ENCODE measurements at places on chromosomes 1 and 21.

- no peak for DNase-seq
Measured at GRCh38 chr1:28343405-28343804, 14.6 kb downstream of the MED18 start.

- no peak for DNase-seq
Measured at GRCh38 chr1:215631489-215631888, 64.4 kb downstream of the KCTD3 start.

GRCh38 chr1:167861664-167862381, 52.1 kb downstream of the ADCY10 start:
- no peak for DNase-seq

GRCh38 chr1:227779685-227780084, 35.8 kb upstream of the PRSS38 start:
- DNase-seq = no peak

DNA sequence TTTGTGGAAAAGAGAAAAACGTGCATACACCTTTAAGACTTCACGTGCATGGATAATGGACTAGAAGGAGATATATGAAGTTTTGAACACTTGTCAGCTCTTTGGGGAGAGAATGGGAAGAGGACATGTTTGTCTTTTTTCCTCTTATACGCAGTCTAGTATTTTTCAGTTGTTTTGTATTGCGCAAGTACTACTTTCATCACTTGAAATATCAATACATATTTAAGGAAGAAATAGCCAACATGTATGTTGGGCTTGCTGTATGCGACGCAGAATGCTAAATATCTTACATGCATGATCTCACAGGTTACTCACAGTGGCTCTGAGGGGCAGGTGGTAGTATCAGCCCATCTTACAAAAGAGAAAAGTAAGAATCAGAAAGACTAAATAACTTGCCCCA, 176.5 kb upstream of the RUNX1 start:
- no peak for DNase-seq

DNA sequence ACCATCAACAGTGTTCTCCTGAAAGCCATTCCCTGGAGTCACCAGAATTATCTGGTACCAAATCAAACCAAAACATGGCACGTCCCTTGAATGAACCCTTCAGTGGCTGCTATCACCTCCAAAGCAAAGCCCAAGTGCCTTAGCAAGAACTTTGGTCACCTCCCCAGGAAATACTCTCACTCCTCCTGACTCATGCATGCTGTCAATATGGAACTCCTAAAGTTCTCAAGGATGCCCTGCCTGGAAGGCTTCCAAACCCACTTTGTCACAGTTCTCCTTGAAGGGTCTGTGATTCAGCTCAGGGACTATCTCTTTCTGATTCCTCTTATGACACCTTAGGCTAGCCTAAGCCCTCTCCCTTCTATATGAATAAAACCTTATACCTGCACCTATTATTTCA, 146.1 kb upstream of the RUNX1 start:
- no peak for DNase-seq

- DNase-seq = no peak
Measured at GRCh38 chr1:112325504-112325903, 70.5 kb upstream of the CTTNBP2NL start.

GRCh38 chr21:38913120-38913892, 107.6 kb downstream of the ETS2 start:
- DNase-seq = no peak

GRCh38 chr1:87305151-87305550, 23.5 kb upstream of the LMO4 start:
- DNase-seq = no peak

- no peak for DNase-seq
Measured at GRCh38 chr21:26814386-26814785, 30.8 kb downstream of the ADAMTS1 start.

GRCh38 chr1:52706941-52707926, 9.1 kb upstream of the COA7 start:
- no peak for DNase-seq

GRCh38 chr1:203771901-203772301, 6.9 kb downstream of the LAX1 start:
- no peak for DNase-seq

- no peak for DNase-seq
Measured at GRCh38 chr1:45545553-45546310, 4.9 kb upstream of the AKR1A1 start.

DNA sequence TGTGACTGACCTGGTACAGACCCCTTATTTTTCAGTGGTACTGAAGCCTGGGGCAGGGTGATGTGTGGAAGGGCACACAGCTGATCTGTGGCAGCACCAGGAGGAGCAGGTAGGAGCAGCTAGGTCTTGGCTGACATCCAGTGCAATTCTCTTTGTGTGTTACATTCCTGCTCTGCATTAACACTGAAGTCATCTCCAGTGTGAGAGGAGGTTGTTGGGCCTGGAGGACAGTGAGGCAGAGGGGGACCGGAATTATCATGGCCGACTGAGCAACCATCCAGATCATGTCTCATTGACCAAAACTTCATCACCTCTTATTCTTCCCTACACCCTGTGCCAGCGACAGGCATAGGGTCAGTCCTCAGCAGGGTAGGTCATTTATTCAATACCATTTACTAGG, 1.5 kb downstream of the SLAMF8 start:
- DNase-seq = no peak

DNA sequence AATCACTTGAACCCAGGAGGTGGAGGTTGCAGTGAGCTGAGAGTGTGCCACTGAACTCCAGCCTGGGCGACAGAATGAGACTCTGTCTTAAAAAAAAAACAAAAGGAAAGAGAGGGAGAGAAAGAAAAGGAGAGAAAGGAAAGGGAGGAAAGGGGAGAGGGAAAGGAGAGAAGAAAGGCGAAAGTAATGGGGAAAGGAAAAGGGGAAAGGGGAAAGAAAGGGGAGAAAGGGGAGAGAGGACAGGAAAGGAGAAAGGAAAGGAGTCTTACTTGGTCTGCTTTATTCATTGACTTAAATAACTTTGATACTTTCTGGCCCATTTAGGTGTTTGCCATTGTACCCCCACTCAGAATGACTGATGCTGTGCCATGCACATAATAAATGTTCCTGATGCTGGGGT, 11.8 kb downstream of the NSUN4 start:
- DNase-seq = no peak

- no peak for DNase-seq
Measured at GRCh38 chr1:162463021-162463420, 34.6 kb upstream of the UHMK1 start.

GRCh38 chr1:178389441-178389840, 107.3 kb downstream of the CLEC20A start:
- DNase-seq = no peak

DNA sequence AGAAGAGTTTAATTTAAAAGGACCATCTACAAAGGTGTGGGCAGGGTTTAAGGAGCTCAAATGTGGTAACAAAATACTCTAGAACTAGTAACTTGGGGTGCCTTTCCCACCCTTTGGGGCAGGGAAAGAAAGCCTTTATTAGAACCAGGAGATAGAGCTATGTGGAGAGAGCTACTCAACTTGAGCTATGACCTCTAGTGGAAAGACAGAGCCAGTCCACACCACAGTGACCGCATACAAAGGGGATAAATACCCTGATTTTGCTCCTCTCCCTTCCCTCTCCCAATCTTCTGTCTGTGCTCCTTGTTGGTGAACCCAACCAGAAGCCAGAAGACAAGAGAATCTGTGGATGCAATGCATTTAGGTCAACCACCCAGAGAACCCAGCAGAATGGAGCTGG, 54.4 kb upstream of the JAK1 start:
- DNase-seq = no peak

DNA sequence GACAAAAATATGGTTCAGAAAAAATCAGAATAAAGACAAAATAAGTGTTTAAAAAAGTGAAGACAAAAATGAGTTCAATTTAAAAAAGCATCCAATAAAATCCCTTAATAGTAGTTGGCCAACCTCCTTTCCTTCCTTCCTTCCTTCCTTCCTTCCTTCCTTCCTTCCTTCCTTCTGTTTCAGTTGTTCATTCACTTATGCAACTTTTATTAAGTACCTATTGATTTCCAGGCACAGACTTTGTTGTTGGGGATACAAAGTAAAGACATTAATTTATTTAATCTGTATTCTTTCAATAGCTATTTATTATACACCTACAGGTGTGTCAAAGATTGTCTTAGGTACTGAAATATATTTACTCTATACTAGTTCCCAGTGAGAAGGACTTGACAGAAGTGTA, 2.4 kb upstream of the LIPI start:
- no peak for DNase-seq

DNA sequence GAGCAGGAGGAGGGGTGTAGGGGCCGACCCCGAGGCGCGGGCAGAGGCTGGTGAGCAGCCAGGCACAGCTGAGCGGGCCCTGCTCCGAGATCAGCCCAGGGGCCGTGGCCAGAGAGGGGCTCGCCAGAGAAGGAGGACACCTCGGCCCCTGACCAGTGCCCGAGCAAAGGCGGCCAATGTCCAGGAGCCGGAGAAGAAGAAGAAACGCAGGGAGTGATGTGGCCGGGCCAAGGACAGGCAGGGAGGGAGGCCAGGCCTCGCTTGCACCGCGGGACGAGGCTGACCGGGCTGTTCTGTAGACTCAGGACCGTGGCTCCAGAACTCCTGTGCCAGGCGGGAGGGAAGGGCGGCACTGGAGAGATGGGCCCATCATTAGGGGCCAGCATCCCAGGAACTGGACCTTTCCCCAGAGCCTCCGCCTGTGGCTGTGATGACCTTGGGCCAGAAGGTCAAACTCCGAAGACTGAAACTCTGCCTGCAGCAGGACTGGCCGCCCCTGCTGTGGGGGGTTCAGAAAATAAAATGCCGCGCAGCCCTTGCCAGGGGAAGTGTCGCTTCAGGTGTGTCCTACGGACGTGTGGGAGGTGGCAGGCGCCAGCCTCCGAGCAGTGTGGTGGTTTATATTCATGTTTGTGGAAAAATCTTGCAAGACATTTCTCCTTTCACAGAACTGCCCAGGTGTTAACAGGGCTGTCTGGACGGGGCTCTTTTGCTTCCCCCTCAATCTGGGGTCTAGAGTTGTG, 14.4 kb downstream of the RRP1 start:
- no peak for DNase-seq

DNA sequence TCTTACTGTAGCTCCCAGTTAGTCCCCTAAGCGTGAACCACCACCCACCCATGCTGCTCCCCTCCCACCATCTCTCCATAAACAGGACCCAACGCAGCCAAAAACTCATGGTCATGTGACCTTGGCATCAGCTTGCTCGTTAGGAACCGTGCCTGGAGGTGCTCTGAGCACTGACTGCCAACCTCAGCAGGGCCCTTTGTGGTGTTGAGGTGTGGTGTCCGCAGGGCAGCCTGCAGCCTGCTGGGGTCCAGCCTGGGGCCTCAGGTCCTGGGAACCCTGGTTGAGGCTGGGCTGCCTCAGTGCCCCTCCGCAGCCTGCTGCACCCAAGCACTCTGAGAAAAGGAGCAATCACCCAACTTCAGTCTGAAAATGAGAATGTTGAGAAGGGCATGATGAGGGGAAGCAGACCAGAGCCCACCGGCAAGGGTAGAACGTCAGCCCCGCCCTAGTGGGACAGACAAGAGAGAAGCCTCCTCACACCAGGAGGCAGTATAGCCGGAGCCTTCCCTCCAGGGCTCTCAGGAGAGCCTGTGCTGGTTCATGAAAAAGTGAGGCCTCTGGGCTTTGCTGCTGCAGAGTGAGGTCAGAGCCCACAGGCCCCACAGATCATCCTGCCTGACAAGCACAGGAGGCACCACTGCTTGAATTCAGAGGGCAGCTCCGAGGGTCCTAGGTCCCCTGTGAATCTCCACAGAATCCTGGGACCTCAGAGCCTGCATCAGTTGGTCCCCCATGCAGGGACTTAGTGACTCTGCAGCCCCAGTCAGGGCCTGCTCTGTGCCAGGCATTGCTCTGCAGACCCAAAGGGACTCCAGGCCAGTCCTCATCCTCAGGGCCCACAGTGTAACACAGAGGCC, 4.9 kb upstream of the COL6A2 start:
- DNase-seq = no peak

DNA sequence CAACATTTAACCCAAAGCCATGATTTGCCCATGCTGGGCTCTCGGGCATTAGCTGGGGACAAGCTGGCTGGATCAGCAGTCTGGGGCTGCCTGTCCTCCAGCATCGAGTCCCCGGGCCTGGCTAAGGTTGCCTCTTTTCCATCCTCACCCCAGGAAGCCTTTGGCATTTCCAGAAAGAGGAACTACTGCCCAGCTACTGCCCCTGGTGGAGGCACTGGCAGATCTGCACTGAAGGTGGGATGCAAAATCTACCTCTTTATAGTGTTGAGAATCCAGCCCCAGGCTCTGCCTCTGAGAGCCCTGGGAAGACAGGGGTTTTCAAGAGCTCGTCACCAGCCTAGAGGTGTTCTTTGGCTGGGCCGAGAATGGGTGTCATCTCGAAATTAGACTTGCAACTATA, 635.9 kb downstream of the MATN1 start:
- no peak for DNase-seq

- DNase-seq = no peak
Measured at GRCh38 chr1:32755810-32756159, 53.2 kb upstream of the SYNC start.
